Erythroblast (primary cell): ENCODE measurements at places on chromosomes 3 and 15.
A peak's percentile ranks its signal among the peaks of the same experiment; 100 is the strongest.

DNA sequence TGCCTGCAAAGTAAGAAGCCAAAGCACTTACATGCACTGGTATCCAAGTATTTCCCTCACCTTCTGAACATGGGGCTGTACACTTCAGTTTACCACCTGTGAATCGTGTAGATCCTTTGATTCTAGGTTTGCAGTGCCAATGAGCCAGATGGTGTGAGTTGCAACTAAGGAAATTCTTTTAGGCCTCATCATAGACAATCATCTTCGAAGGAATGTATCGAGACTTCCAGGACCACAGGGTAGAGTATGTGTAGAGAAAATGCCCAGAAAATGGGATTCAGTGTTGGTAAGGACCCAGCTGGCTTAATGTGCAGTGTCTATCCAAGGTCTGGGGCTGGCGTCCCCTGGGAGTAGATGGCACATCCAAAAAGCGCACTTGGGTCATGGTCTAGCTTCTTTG is 323.2 kb upstream of the TPM1 start:
- DNase-seq = no peak

GRCh38 chr15:93030430-93031102 is 58.4 kb downstream of the RGMA start:
- DNase-seq = peak; percentile 53

DNA sequence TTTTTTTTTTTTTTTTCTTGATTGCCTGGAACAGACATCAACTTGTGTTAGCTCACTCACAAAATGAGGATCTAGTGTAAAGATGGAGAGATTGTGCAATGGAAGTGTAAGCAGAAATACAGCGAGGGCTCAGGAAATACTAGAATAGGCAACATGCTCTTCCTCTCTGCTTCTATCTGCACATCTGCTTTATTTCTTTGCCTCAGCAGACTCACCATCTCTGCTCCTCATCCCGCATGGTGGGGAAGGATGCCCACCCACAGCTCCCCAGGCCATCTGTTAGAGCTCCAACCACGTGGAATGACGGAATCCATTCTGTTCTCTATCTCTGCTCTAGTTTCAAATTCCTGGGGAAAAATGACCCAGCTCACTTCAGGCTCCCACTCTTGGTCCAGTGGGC is 128.0 kb upstream of the ADAMTS9 start:
- no peak for DNase-seq

DNA sequence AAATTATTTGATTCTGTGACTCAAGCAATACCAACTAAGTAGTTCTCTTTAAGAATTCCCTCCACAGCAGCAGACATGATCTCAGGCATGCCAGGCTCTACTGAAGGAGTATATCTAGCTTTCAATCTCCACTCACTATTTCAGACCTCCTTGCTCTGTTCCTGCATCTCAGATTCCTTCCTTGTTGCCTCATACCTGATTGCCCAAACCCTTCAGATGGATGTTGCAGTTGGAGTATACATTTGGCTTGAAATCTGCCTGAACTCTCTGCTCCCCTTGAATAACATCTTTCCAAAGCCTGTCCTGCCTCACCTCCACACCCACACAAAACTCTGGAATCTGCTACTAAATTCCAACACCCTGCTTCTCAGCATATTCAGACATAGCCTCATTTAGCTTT is 19.8 kb upstream of the TM4SF4 start:
- DNase-seq = no peak

DNA sequence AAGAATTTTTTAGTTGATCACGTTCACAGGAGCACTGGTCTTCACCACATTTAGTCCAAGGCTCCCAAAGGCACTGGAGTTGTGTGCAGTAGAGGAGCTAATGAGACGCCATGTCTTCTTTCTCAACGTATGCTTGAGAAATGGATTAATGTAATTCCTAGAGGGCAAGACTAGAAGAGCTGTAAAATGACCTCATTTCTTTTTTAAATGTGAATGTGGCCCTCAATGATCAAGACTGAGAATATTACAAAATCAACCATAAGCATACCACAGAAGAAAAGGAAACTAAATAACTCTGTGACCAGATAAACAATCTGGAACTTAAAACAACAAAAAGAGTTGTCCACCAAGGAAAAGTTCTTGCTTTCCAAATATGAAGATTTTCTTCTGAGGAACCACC is 112.1 kb upstream of the THBS1 start:
- DNase-seq = no peak

- no peak for DNase-seq
Observed at GRCh38 chr3:126896067-126896441, 86.9 kb upstream of the PLXNA1 start.

- DNase-seq = no peak
Observed at GRCh38 chr3:186049001-186049400, 59.9 kb downstream of the ETV5 start.

GRCh38 chr3:171419457-171419856 is 40.7 kb downstream of the TNIK start:
- no peak for DNase-seq

GRCh38 chr3:57756528-57757401 is 656 bp downstream of the SLMAP start:
- peak; percentile 70 for DNase-seq

GRCh38 chr3:89964347-89964746 is 856.9 kb downstream of the EPHA3 start:
- no peak for DNase-seq

DNA sequence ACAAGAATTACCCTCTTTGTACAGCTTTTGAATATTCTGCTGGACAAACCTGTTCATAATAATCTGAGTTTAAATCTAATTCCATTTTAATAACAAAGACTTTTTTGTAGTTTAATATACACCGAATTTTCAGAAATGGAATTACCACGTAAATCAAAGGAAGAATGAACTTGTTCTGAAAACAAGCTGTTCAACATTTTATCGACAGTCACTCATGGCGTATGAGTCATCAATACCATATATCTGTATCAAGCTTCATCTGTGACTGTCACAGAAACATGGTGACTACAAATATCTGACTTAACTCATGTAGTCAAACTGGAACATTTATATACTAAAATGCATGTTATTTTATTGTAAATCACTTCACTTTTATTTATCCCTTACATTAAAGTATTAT is 90.0 kb downstream of the EFL1 start:
- no peak for DNase-seq
